ENCODE measurements at places on chromosomes 11 and 22.

DNA sequence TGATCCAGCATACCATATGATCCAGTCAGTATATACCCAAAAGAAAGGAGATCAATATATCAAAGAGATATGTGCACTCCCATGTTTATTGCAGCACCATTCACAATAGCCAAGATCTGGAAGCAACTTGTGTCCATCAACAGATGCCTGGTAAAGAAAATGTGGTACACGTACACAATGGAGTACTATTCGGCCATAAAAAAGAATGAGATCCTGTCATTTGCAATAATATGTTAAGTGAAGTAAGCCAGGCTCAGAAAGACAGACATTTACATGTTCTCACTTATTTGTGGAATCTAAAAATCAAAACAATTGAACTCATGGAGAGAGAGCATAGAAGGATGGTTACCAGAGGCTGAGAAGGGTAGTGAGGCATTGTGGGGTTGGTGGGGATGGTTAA is 27.0 kb downstream of the SNU13 start:
- no peak for DNase-seq

DNA sequence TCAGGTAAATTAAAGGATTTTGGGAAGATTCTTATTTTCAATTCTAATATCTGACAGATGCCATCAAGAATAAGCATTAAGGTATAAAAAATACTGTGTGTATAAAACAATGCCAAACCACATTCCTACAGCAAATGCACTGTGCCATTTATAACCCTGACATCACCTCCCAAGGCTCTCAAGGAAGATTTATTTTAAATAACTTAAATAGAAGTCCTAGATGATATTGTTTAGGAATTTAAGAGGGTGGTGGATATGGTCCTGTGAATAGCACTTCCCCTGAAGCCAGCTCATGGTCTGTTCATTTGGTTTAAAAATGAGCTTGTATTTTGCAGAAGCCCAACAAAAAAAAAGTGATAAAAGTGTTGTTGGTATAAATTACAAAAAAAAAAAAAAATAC is 32.1 kb downstream of the PPIL2 start:
- no peak for DNase-seq

GRCh38 chr11:95266751-95267374 is 35.9 kb upstream of the SESN3 start:
- no peak for DNase-seq

DNA sequence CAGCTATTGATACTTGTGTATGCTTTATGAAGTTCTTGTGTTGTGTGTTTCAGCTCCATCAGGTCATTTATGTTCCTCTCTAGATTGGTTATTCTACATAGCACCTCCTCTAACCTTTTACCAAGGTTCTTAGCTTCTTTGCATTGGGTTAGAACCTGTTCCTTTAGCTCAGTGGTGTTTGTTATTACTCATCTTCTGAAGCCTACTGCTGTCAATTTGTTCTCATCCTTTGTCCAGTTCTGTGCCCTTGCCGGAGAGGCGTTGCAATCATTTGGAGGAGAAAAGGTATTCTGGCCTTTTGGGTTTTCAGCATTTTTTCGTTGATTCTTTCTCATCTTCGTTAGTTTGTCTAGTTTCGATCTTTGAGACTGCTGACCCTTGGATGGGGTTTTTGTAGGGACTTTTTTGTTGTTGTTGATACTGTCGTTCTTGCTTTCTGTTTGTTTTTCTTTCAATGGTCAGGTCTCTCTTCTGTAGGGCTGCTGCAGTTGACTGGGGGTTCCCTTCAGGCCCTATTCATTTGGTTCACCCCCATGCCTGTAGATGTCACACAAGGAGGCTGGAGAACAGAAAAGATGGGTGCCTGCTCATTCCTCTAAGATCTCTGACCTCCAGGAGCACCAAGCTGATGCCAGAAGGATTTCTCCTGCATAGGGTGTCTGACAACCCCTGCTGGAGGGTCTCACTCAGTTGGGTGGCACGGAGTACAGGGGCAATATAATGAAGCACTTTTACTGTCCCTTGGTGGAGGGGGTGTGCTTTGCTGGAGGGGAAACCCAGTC is 35.9 kb upstream of the MUC15 start:
- no peak for DNase-seq

DNA sequence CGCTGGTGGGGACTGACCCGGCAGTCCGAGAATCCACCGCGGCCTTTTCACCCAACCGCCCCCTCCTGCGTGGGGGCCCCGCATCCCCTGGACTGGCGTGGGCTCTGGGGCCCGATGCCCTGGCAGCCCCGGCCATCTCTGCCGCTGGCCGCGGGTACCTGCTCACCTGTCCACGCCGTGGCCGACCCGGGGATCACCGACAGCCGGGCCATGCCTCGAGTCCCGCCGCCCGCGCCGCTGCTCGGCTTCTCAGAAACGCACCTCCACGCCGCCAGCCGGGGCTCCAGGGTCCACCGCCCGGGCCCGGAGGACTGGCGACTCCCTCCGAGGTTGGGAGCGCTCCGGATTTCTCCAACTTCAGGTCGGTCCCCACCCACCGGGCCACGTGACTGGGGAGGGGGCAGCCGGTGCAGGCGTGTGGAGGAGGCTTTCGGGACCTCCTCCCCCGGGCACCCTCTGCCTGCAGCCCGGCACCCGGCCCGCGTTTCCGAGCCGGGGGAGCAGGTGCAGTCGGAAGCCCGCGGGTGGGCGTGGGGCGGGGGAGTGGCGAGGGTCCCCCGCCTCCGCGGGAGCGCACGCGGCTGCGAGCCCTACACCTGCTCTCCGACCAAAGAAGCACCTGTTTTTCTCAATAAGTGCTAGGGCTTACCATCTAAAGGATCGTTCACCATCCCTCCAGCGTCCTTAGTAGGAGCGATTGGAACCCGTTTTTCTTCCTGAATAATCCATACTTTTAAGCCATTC is 554 bp upstream of the NRIP3 start:
- DNase-seq: no peak

GRCh38 chr11:134231958-134232659 is 7.6 kb downstream of the VPS26B start:
- DNase-seq: no peak

- DNase-seq: no peak
Measured at GRCh38 chr22:27107824-27108223, 450.4 kb downstream of the MIAT start.

GRCh38 chr11:34213366-34213765 is 107.9 kb downstream of the NAT10 start:
- DNase-seq: no peak

- no peak for DNase-seq
Measured at GRCh38 chr11:5722622-5723021, 13.6 kb upstream of the OR56B1 start.

GRCh38 chr22:20940186-20940651 is 23.0 kb downstream of the CRKL start:
- DNase-seq: no peak

- peak; percentile 84 for DNase-seq
Measured at GRCh38 chr22:37818409-37819104, 4.6 kb upstream of the GALR3 start.

Data from GM10248 (cell line).